Skeletal muscle cell (primary cell): ENCODE measurements at places on chromosomes 7 and 10.

- no peak for DNase-seq
These were observed 5.7 kb upstream of the WDR86 start for GRCh38 chr7:151415375-151416105.

- no peak for DNase-seq
These were observed 23.0 kb upstream of the ZRANB1 start for GRCh38 chr10:124918906-124919305.

DNA sequence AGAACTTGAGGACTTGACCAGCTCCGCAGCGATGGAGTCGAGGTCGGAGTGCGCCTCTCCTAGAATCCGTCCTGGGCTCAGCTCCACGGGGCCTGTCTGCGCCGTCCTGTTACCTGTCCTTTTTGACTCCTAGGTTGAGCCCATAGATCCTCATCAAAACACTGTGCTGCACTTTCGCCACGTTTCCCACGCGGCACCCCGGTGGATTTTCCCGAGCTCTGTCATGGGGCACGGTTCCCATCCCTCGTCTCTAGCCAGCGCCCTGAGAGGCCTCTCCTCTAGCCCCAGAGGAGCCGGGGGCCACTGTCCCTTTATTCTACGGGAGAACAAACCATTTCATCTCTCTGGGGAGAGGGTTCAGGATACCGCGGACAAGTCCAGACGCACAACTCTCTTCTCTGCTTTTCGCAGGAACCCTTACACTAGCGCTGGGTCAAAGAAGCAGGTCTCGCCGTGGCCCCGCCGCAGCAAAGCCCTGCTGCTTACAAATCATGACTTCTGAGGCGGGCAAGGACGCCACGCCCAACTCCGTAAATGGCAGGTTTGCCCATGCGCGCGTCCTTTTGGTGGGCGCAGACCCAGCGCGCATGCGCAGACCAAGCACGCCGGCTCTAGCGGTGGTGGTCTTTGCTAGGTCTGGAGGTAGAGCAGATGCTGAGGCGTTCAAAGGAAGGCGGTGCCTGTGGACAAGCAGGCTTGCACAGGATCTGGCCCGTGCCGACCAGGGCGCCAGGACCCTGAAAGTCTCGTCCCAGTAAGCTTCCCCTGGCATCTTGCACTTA, 10.3 kb upstream of the ANKRD7 start:
- peak; percentile 55 for DNase-seq

DNA sequence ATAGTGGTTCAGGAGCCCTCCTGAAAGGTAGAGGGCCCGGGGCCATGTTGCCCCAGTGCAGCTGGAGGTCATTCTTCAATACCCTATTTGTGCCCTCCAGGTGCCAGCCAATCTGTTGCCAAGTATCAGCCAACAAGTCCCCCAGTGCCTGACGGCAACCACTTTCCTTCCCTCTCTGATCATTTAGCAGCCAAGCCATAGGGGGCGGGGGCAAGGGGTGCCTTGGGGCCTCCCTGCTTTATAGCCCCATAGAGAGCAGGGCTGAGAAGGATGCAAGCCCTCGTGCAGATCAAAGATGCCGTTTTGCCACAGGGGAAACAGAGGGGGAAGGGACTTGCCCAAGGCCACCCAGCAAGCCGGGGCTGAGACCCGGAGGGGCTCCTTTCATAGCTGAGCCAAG, 149.0 kb upstream of the CHST15 start:
- DNase-seq, result no peak

DNA sequence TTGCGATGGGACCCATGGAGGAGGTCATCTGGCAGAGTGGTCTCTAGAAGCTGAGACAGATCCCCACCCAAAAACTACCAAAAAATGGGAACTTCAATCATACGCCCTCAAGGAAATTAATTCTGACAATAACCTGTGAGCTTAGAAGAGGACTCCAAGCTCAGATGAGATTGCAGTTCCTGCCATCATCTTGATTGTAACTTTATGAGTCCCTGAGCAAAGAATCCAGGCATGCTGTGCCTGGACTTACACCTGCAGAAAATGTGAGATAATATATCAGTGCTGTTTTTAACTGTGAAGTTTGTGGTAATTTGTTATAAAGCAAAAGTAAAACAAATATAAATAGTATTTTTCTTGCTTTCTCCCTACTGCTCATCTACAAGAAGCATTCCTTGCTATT, 299.6 kb upstream of the MBL2 start:
- DNase-seq, result no peak

GRCh38 chr7:33624215-33624614, 281.1 kb upstream of the BMPER start:
- no peak for DNase-seq

DNA sequence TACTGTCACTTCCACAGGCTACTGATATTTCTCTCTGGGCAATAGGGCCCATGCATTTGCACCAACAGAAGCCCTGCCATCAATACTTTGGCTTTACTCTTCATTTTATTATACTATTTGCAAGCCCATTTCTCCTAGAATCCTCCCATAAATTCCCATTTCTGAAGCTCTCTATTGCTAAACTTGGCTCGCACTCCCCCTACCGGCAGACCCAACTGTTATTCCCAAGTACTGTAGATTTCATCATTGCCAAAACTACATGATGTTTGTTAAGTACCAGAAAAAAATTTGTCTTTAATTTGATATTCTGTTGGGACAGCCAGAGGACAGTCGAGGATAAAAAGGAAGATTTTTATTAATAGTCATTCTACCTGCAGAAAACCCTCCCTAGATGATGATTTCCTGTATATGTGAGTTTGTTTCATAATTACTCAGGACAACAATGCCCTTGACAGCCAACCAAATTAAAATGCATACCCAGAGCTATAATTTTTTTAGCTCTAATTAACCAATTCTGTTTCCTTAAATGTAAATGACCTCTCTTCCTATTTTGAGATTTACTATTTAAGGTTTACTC, 298.6 kb downstream of the REEP3 start:
- peak; percentile 32 for DNase-seq

- DNase-seq, result no peak
These were observed 30.0 kb downstream of the MAT1A start for GRCh38 chr10:80259405-80259871.
